ENCODE measurements at places on chromosomes 4 and X.

DNA sequence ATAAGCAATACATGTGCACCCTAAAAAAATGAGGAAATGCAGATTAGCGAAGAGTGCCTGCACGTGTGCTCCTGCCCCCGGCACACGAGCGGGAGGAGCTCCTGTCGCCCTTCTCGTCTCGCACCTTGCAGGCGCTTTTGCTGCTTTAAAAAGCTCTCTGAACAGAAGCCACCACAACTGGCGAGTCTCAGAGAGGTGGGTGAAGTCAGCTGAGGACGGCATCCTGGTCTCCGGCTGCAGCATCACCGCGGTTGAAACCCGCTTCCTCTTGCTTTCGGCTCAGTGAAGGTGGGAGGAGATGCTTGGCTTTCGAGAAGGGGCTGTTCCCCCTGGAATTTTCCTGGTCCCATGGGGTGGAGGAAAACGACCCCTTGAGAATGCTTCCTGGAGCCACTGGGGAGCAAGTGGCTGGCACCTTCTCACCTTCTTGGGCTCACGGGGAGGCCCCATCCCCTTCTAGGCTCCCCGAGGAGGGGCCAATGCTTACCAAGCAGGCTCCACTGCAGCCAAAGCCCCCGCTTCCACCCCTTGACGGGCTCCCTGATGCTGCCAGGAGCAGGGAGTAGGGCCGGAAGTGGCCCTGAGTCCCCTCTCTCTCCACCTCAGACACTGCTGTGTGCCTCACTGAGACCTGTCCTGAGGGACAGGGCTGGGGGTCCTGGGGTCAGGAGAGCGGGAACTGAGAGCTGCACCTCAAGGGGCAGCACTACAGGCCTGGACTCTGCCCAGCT is 29.2 kb upstream of the MXD4 start:
- DNase-seq, result no peak

DNA sequence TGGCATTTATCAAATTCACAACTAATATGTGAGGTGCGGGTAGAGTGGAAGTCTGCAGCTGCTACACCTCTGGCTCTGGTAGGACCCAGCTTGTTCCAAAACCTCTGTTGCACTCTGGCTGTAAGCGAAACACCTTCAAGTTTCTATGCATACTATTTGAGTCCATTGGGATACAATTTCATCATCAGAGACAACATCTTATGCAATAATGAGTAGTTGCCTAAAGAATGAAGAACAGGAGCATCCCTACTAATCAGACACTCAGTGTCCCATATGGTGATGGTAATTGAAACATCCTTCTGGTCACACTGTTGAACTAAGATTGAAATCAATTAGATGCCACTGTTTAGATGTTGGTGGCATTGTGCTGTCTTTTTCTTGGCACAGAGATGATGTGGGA is 178.4 kb downstream of the MGST2 start:
- no peak for DNase-seq

GRCh38 chrX:112800971-112801775 is 39.5 kb downstream of the AMOT start:
- DNase-seq, result no peak

GRCh38 chr4:78481180-78481579 is 70.4 kb upstream of the ANXA3 start:
- no peak for DNase-seq

- DNase-seq, result peak; percentile 5
These were observed 645 bp downstream of the AMMECR1 start for GRCh38 chrX:110317061-110317819.

GRCh38 chrX:53186351-53186750 is 38.7 kb downstream of the KDM5C start:
- DNase-seq, result no peak

DNA sequence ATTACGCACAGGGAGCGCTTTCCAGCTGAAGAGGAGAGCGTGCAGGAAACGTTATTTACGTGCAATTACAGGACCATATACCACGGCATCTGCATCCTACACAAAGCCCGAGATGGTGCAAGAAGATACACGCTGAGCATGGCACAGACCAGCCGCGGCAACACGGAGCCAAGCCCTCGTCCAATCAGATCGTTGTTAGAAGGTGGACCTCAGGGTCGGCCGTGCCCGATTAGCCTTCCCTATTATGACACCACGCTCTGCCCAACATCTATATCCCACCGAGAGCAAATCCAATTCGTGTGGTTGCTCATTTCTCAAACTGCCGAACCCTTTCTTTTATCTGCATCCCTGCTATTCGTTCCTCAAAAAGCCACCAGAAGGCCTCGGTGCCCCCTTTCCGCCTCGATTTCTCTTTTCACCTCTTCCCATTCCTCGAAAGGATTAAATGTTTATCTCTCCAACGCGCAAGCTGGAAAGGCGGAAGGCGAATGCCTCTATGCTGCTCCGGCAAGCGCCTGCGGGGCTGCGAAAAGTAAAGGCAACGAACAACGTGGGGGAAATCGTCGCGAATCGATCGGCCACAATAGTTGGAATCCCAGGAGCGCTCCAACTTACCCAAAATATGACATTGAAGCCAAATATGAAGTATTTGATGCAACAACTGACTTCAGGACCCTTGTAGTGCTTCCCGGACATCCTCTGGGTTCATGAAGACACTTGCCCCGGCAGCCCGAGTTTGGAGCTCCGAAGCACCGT is 702 bp downstream of the TSPAN5 start:
- DNase-seq, result peak; percentile 54

GRCh38 chr4:3074846-3075651 is 568 bp downstream of the HTT start:
- DNase-seq, result peak; percentile 21

DNA sequence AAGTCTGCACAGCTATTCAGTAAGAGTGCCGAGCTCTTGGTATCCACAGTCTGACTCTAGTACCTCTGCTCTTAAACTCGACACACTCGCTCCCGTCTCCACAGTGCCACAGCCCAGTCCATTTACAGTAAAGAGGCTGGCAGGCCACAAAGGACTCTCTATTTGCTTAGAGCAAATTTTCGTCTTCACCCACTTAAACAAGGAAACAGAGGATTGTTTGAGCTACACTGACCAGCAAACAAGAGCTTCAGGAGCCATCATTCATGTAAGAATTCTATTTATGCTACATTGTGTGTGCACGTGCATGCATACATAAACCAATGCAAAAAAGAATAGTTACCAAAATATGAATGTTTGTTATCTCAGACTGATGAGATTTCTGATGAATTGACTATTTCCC is 290.2 kb downstream of the USP46 start:
- no peak for DNase-seq

DNA sequence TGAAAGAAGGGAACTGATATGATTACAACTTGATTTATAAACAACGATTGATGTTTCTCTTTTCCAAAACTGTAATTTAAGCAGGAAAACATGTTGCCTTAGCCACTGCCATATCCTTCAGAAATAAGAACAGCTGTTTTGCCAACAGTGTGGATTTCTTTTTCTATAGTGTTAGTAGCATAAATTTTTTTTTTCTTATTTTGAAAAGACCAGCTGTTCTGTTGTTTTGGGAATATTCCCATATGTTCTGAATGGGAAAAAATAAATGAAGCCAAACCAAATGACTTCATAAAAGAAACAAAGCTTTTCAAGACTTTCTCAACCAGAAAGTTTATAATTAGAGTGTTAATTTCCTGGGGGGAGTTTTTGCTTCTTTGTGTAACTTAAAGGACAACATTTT is 83.9 kb upstream of the ARHGAP24 start:
- no peak for DNase-seq

GRCh38 chrX:154650221-154650510 is 3.2 kb downstream of the CTAG2 start:
- no peak for DNase-seq

DNA sequence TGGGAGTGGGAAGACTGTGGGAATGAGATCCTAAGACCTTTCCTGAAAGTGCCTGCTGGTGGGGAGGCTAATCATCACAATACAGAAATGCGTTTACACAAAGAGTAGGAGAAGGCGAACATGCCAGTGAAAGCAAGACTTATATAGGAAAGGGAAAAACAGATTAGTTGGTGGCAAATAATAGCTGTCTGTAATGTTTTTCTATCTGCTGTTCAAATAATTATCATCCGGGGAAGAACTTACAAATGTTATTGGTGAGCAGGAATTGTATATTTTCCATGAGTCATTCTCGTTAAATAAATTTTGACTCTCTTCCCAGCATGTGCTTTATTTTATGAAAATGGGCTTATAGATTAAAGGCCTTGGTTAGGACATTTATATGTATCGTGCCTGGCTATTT is 196.5 kb downstream of the ARHGAP10 start:
- no peak for DNase-seq

- DNase-seq, result no peak
These were observed 53.7 kb upstream of the UCP1 start for GRCh38 chr4:140622333-140622958.

GRCh38 chr4:124037236-124037635 is 640.6 kb downstream of the SPRY1 start:
- DNase-seq, result no peak

DNA sequence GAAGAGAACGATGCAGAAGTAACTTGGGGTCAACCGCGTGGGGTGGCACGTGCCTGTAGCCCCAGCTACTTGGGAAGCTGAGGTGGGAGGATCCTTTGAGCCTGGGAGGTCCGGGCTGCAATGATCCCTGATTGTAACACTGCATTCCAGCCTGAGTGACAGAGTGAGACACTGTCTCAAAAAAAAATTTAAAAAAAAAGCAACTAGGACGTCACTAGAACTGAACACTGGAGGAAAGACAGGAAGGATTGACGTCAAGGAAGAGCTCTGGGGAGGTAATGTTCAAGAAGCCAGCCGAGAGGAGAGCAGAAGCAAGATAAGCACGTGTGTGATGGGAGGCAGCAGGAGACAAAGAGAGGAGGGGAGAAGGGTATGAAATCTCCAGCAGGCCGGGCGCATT is 28.7 kb downstream of the S100G start:
- DNase-seq, result no peak

- DNase-seq, result no peak
These were observed 527.2 kb upstream of the PRKX start for GRCh38 chrX:4240541-4241194.

DNA sequence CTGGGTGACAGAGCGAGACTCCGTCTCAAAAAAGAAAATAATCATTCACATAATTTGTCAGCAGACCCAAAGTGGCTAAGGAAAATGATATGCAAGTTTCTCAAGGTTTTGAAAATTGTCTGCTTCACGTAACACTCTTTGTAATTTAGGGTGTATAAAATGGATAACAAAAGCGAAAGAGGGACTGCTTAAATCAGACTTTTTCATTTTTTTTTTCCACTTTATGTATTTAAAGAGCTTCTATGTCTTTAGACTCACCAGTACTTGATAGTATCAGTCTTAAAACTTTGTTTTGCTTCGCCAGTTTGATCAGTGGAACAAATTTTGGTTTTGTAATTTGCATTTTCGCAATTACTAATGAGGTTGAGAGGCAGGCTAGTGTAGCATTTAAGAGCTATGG is 34.6 kb downstream of the USP9X start:
- DNase-seq, result no peak

DNA sequence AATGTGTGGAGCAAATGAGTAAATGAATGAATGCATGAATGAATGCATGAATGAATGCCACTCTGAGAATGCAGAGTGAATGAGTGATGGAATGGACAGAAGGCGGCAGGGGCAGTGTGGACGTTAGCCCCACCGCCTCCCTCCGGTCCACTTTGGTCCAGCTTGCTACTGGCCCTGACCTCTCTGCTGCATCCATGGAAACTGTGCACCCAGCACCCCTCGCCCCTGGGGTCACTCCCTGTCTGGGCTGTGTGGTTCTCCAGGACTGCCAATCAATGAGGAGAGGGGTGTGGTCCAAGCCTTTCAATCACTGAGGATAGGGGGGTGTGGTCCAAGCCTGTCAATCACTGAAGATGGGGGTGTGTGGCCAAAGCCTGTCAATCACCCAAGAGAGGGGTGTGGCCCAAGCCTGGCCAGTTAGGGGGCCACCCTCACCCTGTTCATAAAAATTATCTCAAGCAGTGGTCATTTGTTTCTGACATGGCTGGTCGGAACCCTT is 39.2 kb upstream of the ASMTL start:
- DNase-seq, result no peak

DNA sequence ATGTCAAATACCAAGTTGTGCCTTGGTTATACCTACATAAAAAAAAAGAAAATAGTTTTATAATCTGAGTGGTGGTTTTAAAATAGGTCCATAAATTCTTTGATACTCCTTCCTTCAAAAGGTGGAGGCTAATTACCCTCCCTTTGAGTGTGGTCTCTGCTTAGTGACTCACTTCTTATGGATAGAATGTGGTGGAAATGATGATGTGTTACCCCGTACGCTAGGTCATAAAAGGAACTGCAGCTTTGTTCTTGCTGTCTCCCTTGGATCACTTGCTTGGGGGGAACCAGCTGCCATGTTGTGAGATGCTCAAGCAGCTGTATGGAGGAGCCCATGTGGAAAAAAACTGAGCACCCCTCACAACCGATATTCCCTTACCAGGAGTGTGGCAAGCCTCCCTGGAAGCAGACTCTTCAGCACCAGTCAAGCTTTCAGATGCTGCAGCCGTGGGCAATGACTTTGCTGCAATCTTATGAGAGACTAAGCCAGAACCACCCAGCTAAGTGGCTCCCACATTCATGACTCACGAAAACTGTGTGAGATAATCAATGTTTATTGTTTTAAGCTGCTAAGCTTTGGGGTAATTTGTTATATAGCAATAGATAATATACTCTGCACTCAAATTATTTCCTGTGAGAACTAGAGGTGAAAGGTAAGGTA is 195.0 kb upstream of the GATB start:
- DNase-seq, result no peak

DNA sequence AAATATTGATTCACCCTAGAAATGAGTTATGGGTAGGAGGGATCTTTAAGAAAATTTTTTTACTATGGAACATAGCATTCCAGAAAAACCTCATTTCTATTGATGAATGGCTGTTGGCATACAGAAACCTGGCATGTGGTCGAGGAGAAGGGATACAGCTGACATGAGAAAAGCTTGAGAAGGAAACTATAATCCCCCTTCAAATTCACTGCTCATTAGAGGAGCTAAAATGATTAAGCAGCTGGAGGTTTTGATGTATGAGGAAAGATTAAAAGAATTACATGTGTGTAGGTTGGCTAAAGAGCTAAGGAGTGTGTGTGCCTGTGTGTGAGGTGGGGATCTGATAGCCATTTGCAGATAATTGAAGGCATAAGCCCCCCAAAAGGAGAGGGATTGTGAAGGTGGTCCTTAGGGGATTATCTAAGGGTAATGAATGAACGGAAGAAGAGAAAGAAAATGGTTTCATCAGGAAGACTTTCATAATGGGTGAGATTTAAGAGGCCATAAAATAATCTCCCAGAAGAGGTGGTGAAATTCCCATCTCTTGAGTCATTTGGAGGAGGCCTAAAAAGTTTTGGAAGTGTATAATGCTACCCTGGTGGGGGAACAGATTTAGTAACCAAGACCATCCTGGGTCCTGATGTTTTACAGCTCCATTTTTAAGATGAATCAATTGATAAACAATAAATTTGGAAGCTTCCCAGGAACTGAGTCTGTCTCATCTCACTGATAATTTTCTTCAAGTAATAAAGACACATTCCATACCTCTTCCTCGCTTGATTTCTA is 272.0 kb upstream of the HAND2 start:
- DNase-seq, result no peak

GRCh38 chr4:138894709-138895108 is 120.9 kb upstream of the NOCT start:
- DNase-seq, result no peak

Measured in anterior cingulate cortex (tissue), 58 donors.